NCI-H1930 (cell line): ENCODE measurements at places on chromosomes 12 and 14.

DNA sequence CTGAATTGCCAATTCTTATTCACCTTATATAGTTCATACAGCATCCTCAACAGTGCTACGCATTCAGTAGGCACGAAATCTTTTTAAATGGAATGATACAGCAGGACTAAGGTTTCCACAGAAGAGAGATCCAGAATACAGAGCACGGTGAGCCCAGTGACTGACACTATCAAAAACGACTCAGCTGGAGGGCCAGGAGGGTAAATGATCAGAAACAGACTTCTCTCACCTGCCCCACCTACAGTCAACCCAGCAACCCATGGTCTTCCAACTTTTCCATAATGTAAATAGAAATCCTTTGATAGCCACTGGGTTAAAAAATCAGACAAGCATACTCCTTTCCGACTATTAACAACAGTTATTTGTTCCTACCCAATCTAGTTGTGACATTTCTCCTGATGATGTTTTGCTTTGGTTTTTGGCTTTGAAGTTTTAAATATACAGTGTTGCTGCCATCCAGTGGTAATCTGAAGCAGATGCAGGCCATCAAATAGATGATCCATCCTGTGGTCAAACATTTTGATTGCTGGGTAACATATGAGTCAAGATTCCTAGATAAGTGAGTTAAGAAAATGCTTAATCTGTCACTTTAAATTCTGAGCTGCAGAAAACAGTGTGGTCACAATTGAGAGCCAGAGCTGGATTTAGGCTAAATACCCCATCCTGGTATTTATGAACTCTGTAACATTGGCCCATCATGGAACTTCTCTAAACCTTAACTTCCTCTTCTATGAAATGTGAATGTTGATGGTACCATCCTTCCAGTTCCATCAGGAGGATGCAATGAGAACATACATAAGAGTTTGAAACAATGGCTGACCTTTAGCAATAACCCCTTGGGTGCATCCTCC lies 42.0 kb downstream of the GPHB5 start:
- peak; percentile 37 for DNase-seq

GRCh38 chr12:123929946-123930583 lies 42.6 kb downstream of the CCDC92 start:
- no peak for DNase-seq

DNA sequence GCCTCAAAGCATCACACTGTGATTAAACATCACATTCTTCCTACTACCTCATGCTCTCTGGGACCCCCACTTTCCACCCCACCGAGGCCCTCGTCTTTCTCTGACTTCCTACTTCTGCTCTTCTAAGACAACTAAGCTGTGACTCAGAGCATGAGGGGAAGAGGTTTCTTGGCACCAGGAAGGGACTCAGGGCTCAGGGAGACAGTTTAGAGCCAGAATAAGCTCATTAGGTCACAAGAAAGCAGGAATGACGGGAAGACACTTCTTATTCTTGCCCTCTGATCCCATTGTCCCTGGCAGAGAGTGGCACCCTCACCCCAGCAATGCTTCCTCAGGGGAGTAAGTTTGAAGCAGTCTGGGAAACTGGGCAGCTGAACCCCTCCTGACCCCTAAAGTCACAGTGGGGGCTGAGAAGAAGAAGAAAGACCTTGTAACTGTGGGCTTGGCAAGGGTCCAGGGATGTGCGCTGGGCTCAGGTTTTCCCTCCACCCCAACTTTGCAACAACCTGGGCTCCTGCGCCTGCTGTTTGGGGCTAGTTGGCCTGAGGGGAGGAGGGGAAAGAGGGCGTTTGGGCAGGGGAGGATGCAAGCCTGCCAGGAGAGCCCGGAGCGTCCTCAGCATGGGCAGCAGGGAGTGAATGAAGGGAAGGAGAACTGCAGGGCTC lies 64.6 kb upstream of the ACTN1 start:
- no peak for DNase-seq

- DNase-seq: peak; percentile 93
These were observed at the start of gene TBX3 for GRCh38 chr12:114684098-114684869. Gene TBX3 (minus strand): TSS chr12:114684175. CDS start chr12:114683200, 975 bp downstream.

- no peak for DNase-seq
These were observed 26.1 kb upstream of the MYF6 start for GRCh38 chr12:80681287-80681686.

DNA sequence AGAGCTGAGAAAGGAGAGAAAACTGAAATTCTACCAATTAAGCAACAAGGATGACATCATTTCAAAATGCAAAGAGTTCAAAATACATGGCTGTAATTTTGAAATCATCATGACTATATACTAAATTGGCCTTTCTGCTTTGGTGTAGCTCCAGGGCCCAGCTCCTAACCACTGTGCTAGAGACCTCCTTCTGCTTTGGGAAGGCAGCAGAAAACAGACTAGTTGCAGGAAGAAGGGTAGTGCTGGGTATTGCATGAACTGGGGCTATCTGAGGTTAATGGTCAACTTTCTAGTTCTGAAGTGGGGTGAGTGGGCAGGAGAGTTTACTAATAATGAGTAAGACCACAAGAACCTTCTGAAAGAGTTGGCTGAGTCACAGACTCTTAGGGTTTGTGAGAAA lies 66.2 kb downstream of the PTGER2 start:
- DNase-seq: no peak

- DNase-seq: no peak
These were observed 142.9 kb downstream of the ASCL1 start for GRCh38 chr12:103100257-103100831.

- DNase-seq: no peak
These were observed 57.8 kb upstream of the ACTN1 start for GRCh38 chr14:69036757-69037506.

GRCh38 chr12:116727891-116728290 lies 10.0 kb downstream of the SPRING1 start:
- no peak for DNase-seq

GRCh38 chr12:33589576-33590114 lies 150.0 kb upstream of the SYT10 start:
- DNase-seq: no peak

- DNase-seq: no peak
These were observed 1.6 kb upstream of the HDAC7 start for GRCh38 chr12:47821346-47821706.

- DNase-seq: no peak
These were observed 20.0 kb upstream of the HELB start for GRCh38 chr12:66282244-66282643.

- no peak for DNase-seq
These were observed 9.3 kb upstream of the CDK2AP1 start for GRCh38 chr12:123280971-123281370.

DNA sequence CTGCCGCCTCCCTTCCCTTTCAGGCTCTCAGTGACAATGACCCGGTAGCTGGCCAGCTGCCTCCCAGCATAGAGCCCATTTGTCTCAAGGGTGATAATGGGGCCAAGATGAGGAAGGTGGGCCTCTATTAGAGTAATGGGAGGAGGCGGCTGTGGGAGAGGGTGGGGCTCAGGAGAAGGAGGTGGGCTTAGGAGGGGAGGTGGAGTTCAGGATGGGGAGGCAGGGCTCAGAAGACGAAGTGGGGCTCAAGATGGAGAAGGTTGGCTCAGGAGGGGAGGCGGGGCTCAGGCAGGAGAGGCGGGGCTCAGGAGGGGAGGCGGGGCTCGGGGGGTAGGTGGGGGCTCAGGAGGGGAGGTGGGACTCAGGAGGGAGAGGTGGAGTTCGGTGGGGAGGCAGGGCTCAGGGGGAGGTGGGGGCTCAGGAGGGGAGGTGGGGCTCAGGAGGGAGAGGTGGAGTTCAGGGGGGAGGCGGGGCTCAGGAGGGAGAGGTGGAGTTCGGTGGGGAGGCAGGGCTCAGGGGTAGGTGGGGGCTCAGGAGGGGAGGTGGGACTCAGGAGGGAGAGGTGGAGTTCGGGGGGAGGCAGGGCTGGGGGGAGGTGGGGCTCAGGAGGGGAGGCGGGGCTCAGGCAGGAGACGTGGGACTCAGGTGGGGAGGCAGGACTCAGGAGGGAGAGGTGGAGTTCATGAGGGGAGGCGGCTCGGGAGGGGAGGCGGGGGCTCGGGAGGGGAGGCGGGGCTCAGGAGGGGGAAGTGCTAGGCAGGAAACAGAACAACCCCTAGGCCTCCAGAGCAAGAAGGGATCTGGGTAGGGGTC lies 36.8 kb downstream of the IQSEC3 start:
- DNase-seq: peak; percentile 94

DNA sequence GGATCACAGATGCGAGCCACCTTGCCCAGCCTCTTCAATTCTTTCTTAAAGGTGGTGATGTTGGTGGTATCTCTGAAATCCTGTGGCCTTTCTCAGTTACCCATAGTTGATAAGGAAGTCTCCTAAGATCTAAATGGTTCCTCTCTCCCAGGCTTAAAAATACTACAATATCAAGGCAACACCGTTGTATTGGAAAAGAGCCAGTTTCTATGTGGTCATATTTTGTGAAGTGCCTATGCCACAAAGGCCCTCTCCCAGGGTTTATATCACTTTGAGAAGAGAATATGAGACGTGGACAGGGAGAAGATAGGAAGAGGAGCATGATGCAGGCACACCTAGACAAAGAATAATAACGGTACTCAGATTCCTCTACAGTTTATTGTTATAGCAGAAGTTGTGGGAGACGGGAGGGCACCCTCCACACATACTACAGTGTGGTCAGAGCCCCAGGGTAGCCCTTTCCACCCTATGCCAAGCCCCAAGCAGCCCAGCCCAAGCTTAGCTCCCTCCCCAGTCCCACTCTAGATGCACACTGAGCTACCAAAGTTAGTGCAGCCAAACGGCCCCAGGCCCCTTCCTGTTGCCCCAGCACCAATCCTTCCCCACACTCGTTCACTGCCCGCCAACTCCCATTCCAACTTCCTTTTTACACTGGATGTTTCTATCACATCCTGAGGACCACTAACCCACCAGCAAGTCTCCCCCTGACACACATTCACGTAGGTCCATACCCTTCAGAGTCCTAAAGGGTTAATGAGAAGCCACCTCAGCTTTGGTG lies 8.3 kb downstream of the NDRG2 start:
- DNase-seq: no peak

- DNase-seq: no peak
These were observed 19.9 kb upstream of the COX6A1 start for GRCh38 chr12:120417917-120418580.

- DNase-seq: no peak
These were observed 236.5 kb upstream of the PELI2 start for GRCh38 chr14:55881577-55882241.

DNA sequence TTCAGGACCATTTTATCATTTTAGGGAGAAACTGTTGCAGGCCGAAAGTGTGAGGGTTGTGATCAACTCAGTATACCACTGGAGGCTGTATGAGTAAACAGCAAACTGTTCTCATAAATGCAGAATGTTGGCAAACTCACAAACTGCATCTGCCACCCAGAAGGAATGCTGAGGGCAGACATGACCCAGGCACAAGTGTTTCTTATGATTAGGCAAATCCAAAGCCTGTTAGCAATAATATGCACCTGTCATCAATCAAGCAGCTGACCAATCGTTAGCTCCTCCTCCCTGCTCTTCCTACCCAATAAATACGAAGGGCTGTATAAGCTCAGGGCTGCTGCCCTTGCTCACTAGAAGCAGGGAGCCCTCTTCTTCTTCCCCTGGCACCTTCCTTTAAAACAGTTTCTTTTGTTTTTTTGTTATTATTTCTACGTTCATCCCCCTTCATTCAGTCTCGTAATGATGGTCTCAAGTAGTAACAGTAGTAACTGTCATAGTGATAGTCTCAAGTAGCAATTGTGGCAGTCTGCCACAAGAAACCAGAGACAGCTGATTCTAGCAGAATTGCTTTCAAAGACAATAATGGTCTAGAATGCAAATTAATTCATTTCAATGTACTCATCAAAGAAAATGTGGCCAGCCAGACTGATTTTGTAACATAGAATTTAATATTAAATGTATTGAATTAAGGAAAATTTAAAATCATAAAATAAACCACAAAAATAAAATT lies 15.2 kb upstream of the CCDC175 start:
- no peak for DNase-seq

- DNase-seq: no peak
These were observed 63.9 kb downstream of the BICD1 start for GRCh38 chr12:32170437-32170998.

GRCh38 chr12:9221483-9221882 lies 13.3 kb upstream of the PZP start:
- no peak for DNase-seq

GRCh38 chr14:31263485-31264133 lies 56.0 kb upstream of the HECTD1 start:
- no peak for DNase-seq

DNA sequence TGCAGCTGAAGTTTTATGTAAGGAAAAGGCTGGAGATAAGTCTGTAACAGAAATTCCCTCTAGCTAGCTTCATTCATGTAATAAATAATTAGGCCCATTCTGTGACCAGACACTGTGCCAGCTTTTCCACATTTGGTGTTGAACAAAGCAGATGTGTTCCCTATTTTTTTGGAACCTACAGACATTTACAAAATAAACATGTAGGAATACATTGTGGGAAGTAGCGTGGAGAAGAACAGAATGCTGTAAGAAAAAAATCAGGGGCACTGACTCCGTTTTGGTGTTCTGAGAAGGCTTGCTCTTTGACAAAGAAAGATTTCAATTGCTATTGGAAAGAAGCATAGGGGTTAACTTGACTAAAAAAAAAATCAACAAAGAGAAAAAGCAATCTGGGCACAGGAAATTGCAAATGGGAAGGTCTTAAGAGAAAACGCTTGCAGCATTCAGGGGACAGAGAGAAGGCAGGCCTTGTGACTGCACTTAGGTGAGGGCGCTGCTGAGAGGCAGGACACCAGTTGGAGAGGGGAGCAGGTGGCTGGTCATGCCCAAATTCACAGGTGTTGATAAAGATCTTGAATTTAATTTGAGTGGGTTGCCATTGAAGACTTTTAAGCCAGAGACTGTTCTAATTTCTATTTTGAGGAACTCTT lies 4.0 kb downstream of the FAR2 start:
- DNase-seq: no peak

DNA sequence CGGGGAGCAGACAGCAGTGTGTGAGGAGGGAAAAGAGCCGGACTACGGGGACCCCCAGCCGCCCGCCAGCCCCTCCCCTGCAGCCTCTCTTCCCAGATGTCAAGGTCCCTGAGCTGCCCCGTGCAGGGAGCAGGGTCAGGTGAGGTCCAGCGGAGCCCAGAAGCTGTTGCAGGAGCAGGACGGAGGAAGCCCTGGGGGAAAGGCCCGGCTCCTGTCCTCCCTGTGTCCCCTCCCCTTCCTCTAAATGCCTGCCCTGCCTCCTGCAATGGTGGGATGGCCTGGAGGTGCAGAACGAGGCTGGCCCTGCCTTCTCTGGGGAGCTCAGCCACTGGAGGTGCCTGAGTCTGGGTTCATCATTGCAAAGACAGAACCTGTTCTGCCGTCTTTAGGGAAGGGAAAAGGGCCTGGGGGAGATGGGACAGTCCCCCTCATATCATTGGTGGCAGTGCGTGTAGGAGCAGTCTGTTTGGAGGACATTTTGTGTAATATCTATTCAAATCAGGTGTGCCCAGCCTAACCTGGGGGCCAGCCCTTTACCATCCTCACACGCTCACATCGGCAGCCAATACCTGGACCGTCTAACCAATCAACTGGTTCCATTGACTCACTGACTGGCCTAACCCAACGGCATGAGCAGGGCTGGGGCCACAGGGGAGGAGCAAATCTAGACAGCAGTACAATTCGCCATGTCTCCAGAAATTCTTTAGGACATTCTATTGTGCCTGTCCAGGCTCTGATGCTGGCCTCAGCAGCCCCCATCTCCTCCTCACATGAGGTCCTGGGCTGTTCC lies 364.1 kb upstream of the SFSWAP start:
- no peak for DNase-seq
